Mesothelial cell of epicardium (in vitro differentiated cells): ENCODE measurements at places on chromosomes 4 and X.

GRCh38 chr4:581753-582361 lies 5.8 kb upstream of the TMEM271 start:
- DNase-seq, result no peak

GRCh38 chr4:7530932-7531639 lies 96.4 kb upstream of the PSAPL1 start:
- no peak for DNase-seq

DNA sequence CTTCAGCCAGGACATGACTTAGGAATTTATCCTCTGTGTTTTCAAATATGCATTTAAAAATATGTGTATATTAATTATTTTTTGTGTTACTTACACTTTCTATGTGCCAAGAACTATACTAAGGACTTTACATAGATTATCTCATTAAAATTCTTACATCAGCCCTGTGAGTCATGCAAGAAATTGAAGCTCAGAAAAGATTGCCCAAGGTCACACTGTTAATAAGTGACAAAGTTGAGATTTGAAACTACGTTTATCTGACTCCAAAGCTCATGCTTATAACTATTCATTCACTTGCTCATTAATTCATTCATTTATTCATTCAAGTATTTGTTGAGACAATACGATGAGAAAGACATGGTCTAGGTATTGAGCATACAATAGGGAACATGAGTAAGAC lies 62.9 kb upstream of the CHRDL1 start:
- no peak for DNase-seq

GRCh38 chrX:123330229-123330942 lies 146.3 kb downstream of the GRIA3 start:
- no peak for DNase-seq

GRCh38 chrX:51891821-51892551 lies 1.4 kb upstream of the MAGED1 start:
- no peak for DNase-seq

- DNase-seq, result no peak
Observed at GRCh38 chrX:65745427-65745826, 78.0 kb downstream of the MSN start.

DNA sequence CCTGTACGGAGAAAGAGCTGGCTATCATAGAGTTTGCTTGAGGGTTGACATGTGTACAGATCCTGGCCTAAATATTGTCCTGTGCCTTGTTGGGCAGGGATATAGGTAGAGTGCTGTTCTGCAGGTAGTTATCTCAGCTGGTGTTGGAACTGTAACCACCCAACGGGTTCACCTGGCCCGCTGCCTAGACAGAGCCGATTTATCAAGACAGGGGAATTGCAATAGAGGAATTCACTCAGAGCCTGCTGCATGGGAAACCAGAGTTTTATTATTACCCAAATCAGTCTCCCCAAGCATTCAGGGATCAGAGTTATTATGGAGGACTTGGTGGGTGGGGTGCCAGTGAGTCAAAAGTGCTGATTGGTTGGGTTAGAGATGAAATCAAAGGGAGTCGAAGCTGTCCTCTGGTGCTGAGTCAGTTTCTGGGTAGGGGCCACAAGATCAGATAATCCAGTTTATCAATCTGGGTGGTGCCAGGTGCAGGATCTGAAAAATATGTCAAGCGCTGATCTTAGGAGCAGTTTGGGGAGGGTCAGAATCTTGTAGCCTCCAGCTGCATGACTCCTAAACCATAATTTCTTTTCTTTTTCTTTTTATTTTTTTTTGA lies 42.5 kb upstream of the XIAP start:
- no peak for DNase-seq

DNA sequence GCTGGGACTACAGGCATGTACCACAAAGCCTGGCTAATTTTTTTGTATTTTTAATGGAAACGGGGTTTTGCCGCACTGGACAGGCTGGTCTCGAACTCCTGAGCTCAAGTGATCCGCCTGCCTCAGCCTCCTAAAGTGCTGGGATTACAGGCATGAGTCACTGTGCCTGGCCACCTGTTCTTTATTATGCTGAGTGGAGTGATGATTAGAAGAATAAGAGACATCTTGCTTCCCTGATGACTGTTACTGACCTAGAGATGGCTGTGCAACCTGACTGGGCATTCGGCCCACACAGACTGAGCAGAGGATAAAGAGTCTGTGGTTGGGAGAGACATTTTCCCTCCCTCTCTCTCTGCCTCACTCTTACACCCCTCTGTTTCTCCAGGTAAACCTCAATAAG lies 56.7 kb downstream of the SPINK2 start:
- DNase-seq, result no peak

DNA sequence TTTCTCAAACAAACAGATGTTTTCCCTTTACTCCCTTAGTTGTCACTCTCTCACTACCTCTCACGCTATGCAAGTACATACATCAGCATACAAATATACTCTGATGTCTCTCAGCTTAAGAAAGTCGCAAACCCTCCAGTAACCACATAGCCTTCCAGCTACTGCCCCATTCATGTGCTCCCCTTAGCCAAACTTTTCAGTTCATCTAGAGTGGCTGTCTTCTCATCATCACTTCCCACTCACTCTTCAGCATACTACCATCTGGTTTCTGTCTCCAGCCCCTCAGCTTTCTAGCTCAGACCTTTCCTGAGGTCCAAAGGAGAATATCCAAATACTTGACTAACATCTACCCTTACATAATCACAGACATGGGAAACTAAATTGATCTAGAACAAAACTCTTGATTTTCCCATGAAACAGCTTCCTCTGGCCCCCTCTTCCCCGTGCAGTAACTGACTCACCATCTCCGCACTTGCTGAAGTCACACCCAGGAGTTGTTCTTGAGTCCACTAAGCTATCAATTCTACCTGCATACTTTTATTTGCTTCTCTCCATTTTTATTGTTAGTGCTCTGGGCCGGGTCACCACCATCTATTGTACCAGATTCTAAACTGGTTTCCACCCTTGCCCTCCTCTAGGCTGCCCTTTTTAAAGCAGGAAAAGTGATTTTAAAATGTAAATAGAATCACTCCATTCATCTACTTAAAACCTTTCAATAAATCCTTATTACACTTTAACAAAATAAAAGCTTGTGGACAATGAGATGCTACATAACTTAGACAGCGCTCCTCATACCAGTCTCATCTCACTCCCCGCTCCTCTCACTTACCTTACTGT lies 57.2 kb downstream of the CASP6 start:
- no peak for DNase-seq

GRCh38 chrX:22296871-22297270 lies 24.2 kb downstream of the CBLL2 start:
- DNase-seq, result no peak

DNA sequence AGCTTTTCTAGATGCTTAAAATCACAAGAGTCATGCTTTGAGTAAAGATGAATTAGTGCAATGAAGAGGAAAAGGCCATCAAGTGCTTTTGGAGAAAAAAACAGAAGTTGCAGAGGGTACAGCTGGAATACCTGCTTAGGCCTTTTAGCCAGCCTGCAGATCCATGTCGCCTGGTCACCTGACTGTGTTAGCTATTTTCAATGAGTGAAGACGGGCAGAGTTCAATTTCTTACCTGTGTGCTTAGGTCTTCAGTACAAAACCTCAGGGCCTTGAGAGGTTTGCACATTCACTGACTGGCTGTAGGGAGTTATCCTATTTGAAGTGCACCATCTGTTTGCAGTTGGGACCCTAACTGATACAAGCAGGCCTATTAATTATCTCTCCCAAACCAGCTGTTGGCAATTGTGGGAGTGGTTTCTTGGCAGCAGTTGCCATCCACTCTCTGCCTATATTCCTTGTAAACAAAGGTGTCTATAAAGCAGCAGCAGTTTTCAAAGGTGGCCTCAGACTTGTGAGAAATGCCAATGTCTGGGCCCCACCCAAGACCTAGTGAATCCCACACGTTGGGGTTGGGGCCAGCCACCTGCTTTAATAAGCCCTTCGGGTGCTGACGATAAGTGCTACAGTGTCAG lies 16.3 kb upstream of the FAT1 start:
- DNase-seq, result no peak

- no peak for DNase-seq
Observed at GRCh38 chrX:151396042-151396824, 773 bp upstream of the VMA21 start.

- DNase-seq, result no peak
Observed at GRCh38 chr4:5409972-5410618, 298.3 kb downstream of the EVC2 start.

GRCh38 chr4:13920901-13921300 lies 293.4 kb upstream of the BOD1L1 start:
- no peak for DNase-seq

- DNase-seq, result no peak
Observed at GRCh38 chr4:156889616-156890594, 81.7 kb downstream of the PDGFC start.

DNA sequence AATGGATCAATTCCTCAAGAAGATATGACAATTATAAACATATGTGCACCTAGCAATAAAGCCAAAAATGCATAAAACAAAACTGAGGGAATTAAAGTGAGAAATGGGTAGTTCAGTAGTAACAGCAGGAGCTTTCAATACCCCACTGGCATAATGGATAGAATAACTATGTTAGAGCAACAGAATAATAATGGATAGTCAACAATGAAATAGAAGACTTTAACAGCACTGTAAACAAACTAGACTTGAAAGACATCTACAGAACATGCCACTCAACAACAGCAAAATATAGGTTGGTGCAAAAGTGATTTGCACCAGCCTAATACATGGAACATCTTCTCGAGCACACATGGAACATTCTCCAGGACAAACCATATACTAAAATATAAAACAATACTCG lies 20.0 kb upstream of the MBNL3 start:
- DNase-seq, result no peak

GRCh38 chr4:186134257-186134656 lies 29.8 kb downstream of the FAM149A start:
- DNase-seq, result no peak
